ENCODE measurements at places on chromosomes 12 and 14.

DNA sequence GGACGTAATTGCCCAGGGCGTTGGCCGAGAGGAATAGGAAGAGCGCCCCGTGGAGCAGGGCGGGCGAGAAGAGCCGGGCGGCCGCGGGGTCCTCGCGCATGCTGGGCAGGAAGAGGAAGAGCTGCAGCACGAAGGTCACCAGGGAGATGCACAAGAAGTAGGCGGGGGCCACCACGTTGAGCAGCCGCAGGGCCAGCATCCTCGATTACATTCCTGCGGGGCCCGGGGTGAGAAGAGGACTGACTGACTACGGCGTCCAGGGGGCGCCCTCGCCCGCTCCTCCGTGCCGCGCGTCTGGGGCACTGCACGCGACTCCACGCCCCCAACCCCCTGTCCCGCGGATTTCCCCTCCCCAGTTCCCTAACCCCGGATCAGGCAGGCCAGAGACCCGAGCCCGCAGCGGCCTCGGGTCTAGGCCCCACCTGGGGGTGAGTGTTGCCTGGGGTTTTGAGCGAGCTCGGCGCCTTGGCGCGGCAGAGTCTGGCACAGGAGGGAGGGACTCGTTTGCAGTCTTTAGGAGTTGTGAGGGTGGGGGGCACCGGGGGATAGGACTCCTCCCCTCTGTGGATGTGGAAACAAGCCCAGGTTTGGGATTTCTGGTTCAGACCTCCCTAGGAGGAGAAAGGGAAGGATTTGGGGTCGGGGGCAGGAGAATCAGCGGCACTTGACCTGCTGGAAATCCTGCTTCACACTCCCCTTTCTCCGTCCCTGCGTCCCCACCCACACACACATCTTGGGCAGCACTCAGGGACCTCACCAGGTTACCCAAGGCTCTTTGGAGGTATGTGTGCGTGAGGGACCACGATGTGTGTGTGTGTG lies 1.8 kb downstream of the ZDHHC22 start:
- DNase-seq, result no peak

GRCh38 chr12:1375323-1375722 lies 219.1 kb downstream of the FBXL14 start:
- DNase-seq, result no peak

DNA sequence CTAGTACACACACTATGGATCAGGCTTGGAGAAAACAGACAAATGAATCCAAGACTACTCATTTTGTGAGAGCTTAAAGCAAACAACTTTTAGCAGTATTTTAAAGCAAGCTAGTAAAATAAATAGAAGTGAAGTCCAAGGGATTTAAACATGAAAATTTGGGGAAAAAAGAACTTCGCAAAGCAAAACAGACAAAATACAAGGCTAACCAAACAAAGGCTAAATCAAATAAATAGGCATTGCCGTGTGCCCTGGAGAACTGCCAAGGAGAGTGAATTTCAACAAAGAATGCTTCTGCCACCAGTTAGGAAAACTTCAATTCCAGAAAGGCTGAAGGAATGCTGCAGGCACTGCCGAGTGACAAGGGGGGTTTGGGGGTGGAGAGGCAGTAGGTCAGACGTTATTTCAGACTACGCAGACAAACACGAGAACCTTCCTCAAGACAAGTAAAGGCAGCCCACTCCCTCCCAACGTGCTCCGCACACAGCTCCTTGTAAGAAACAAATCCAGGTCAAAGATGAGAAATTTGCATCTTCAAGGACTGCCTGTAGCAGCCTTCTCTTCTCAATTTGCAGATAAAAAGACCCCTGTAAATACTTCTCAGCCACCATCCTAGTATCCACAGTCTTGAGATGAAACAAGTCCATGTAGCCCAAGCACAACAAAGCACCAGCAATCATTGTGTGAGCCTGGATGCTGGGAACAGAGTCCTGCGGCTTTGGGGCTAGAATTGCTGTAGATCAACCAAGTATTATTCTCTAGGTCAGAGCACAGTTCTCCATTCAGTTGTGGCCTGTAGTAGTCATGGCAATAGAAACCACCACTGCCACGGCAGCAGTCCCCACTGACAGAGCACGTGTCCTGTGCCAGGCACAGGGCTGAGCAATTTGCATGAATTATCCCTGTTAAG lies 43.3 kb downstream of the EFCAB11 start:
- DNase-seq, result no peak

DNA sequence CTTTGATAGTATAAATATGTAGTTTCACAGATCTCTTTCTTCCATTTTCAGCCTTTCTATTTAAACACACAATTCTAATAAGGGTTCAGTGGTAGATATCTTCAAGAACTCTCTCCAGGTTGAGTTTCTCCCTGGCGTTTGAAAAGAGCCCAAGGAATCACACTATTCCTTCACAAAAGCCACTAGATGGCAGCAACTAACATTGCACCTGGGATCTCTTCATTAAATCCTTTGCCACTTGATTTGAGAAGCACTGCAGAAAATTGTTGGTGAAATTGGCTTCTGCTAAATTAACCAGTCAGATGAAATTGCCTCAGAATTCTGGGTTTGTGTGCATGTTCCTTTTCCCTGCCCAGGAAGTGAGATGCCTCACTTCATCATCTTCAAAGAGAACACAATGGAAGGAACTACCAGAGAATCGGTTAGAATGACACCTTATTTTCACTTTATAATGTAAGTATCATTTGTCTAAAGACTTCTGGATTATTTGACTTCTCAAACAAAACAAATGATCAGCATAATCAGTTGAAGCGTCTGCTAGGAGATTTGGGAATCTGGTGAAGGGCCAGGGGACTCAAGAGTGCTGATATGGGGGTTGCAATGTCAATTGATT lies 6.8 kb downstream of the CCDC198 start:
- no peak for DNase-seq

- DNase-seq, result no peak
Observed at GRCh38 chr12:22536346-22536945, 7.9 kb downstream of the C2CD5 start.

- no peak for DNase-seq
Observed at GRCh38 chr14:68506645-68507419, 286.0 kb downstream of the ZFP36L1 start.

DNA sequence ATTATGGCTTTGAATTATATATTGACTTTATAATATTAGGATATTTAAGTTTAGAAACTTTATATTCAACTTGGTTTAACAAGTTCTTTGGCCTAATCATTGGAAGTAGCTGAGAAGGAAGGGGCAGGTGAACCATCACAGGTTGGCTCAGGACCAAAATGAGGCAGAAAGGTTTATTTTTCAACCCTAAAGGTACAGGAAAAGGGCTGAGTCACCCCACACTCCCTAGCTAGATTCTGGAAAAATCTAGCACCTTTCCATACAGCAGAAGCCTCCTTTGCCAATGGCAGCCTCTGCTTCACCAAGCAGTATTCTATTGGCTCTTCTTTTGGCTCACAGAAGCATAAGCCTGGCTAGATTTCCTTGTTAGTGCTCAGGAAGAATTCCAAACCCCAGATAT lies 19.3 kb upstream of the MED6 start:
- DNase-seq, result no peak

GRCh38 chr12:5614256-5614655 lies 182.3 kb downstream of the NTF3 start:
- DNase-seq, result no peak

DNA sequence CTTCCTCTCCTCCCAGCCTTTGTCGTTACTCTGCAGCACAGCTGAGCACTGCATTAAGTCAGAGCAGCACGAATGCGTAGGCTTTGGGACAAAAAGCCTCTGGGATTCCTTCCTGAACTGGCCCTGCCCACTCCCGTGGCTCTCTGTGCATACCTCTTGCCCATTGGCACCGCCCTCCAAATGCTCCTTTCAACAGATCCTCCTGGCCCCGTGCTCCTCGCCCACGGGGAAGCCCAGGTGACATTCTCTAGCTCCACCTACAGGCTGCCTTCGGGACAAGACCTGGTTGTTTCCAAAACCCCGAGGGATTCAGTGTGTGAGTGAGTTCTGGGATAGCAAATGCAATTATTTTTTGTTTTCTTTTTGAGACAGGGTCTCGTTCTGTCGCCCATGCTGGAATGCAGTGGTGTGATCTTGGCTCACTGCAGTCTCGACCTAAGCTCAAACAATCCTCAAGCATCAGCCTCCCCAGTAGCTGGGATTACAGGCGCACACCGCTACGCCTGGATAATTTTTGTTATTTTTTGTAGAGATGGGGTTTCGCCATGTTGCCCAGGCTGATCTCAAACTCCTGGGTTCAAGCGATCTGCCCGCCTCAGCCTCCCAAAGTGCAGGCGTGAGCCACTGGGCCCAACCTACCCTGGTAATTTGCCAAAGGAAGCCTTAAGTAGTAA lies 17.9 kb upstream of the TDRD9 start:
- DNase-seq, result peak; percentile 66

DNA sequence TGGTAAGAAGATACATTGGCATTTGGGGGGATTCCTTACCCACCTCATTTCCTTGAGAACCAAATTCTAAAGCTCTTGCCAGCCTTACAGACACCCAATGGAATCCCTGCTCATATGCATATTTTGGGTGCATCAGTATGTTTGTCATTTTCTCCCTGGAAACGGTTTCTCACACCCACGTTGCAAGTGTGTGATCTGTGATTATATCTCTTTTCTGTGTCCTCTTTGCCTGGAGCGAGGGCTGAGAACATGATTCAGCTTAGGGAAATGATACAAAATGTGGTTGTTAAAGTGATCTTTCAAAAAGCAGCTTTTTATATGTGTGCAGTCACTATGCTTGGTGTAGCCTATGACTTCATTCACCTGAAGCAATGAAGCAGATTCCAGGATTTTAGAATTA lies 52.0 kb downstream of the KCNMB4 start:
- no peak for DNase-seq

DNA sequence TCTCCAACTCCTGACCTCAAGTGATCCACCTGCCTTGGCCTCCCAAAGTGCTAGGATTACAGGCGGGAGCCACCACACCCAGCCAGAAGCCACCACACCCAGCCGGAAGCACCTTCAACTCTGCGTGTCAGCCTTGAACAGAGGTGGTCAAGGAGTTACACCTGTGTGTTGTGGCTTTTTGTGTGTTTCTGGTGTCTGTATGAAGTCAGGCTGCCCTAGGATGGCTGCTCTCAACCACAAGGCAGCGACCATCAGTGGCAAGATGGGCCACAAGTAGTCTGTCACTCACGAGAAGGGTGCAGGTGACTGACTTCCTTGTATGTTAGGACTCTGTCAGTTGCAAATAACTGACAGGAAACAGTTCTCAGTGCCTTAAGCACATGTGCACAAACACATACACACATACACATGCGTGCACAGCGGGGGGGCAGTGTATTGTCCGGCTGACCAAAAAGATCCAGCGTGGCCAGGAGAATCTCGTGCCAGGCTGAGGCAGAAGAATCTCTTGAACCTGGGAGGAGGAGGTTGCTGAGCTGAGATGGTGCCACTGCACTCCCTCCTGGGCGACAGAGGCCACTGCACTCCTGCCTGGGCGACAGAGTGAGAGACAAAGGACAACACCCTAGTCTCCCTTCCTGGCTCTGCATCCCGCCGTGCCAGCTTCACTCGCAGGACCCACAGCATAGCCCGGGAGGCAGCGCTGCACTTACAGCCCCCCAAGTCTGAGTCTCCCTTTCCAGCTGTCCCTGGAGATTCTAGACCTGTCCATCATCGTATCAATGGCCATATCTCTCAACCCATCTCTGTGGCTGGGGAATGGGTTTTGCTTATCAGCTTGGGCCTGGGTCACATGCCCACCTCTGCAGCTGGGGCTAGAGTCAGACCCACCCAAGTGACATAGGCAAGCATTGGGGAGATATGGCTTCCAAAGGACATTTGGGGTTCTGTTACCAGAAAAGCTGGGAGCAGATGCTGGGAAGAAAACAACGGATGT lies 13.7 kb downstream of the P2RX4 start:
- no peak for DNase-seq

DNA sequence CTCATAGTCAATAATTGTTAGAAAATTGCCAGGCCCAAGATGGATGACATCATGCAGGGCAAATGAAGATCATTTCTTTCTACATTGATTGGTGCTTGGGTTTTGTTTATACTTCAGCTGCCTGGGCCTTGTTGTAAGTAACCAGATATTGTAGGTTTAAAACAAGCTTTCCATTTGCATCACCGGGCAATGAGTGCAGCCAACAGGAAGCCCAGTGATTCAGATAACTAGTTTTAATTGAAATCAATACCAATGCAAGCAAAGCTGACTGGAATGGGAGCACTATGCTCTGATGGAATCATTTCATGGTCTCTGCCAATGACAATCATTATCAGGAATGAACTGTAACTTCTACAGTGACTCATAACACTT lies 279.3 kb downstream of the DUSP6 start:
- no peak for DNase-seq

GRCh38 chr14:28678887-28679286 lies 87.7 kb upstream of the FOXG1 start:
- DNase-seq, result no peak

- DNase-seq, result peak; percentile 27
Observed at GRCh38 chr12:40691913-40692764, at the start of gene CNTN1. CNTN1 (plus strand) TSS chr12:40692439.

DNA sequence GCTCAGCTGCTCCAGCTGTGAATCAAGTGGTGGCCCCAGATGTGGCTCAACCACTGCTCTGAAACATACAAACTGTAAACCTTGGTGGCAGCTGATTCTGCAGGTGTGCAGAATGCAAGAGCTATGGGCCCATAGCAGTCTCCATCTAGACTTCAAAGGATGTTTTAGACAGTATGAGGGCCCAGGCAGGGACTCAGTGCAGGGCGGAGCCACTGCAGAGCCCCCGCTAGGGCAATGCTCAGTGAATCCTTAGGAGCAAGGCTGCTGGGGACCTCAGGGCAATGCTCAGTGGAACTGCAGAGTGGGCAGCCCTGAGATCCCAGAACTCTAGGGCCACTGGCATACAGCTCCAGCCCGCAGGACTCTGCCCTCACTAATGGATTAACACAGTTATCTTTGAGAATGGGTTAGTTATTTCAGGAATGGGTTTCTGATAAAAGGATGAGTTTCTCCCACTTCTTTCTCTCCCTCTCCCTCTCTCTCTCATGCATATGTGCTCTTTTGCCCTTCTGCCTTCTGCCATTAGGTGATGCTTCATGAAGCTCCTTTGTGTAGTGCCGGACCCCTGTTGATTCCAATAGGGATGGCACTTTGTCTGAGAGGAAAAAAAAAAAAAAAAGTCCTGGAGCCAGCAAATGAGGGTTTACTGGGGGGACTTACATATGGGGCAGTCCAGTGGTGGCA lies 48.4 kb upstream of the JDP2 start:
- DNase-seq, result no peak

DNA sequence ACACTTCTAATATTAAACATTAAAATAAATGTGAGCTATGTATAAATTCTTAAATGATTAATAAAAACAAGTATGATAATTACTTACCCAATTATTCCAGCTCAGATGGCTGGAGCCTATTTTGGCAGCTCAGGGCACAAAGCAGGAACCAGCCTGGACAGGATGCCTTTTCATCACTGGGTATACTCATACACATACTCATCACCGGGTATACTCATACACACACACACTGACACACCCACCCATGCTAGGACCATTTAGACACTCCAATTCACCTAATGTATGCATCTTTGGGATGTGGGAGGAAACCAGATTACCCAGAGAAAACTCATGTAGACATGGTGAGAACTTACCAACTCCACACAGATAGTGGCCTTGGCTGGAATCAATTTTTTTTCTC lies 57.9 kb upstream of the CNOT2 start:
- DNase-seq, result no peak

Data from omental fat pad (tissue), 4 donors.